ENCODE measurements at places on chromosomes 2 and 18.

GRCh38 chr2:132669908-132670495, at the start of gene LYPD1:
Gene LYPD1 (minus strand): TSS chr2:132670205. CDS start chr2:132669932, 273 bp downstream.
- DNase-seq, result no peak

- no peak for DNase-seq
Observed at GRCh38 chr2:215479121-215479520, 43.3 kb upstream of the FN1 start.

GRCh38 chr2:212423089-212423488, 115.5 kb downstream of the ERBB4 start:
- no peak for DNase-seq

DNA sequence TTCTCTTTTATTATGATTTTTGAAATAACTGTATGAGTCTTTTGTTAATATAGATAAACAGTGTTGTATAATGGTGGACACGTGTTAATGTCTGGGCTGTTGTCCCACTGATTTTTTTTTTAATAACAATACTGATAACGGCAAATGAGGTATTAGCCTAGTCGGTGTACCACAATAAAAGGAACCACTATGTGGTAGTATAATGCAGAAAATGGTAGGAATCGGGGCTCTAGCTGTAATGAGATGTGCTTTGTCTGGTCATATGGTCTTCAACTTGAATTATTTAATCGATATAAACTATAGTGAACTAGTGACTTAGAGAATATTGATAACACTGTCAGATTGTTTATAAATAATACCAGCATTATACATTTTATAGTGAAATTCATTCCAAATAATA, 517.9 kb upstream of the SPHKAP start:
- DNase-seq, result no peak

DNA sequence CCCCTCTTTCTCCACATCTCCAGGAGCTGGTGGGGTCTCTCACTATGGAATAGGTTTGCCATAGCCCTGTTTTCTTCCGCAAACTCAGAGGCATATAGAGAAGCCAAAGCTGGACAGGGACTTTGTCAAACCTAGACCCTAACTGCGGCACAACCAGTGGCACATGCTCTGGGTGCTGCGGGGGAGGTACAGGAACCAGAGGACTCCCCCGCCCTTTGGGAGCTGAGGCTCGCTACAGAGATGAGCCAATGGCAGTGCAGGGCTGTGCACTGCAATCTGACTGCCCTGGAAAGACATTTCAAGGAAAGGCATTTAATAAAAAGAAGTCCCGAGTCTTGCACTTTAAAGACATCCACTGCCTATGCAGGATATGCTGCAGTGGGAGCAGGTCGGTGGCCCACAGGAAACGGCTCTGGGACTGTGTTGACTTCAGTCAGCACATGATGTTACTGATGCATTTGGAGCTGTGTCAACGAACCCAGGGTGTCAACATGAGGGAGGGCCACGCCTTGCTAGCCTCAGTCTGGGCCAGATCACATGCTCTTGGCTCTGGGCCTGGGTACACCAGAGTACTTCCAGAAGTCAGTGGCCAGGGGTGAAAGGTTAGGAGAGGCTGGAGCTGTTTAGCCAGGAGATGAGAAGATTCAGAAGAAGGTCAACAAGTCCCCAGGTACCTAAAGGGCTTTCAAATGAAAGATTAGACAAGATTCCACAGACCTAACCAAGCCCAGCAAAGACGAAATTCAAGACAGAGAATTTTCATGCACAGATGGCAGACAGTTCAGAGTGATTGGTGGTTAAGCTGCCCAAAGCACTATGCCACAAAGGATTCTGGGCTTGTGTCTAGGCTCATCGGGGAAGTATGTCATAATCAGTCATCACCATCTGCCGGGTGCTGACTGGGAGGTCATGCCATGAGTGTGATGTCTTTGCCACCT, 8.2 kb downstream of the SLC35F6 start:
- DNase-seq, result no peak

DNA sequence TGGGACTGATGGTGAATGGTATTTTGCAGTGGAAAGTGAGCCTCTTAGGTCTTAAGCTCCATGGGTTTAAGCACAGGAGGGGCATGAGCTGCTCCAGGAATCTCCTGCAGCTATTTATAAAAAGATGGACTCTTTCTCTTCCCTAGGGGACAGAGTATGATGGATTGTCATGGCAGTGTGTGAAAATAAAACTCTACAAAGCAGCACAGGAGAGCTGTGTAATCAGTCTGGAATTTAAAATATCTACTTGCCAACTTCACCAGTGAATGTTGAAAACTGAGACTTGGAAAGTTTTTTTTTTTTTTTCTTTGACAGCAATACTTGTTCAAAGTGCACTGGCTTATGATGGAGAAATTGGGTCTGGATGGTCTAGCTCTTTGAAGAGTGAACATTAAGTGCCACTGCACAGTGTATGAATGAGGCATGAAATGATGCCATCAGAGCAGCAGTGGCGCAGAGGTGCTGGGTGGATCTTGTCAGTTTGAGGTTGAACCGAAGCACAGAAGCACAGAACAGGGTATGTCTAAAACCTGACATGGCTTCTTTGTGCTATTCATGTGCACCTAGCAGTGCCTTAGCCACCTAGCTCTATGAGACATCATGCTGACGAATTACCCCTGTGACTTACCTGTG, 245.4 kb downstream of the PTPRM start:
- DNase-seq, result no peak

GRCh38 chr18:3815991-3816390, 366.0 kb downstream of the TGIF1 start:
- DNase-seq, result no peak

GRCh38 chr18:59881728-59882656, 17.8 kb upstream of the PMAIP1 start:
- DNase-seq, result no peak

GRCh38 chr2:9586465-9586864, 30.8 kb upstream of the ADAM17 start:
- DNase-seq, result no peak

GRCh38 chr2:241088376-241088775, 13.7 kb downstream of the MTERF4 start:
- DNase-seq, result no peak

- no peak for DNase-seq
Observed at GRCh38 chr2:167653131-167653530, 594.3 kb downstream of the STK39 start.

- no peak for DNase-seq
Observed at GRCh38 chr2:10935953-10936942, 24.5 kb downstream of the KCNF1 start.

GRCh38 chr18:8657050-8657820, 48.0 kb downstream of the RAB12 start:
- DNase-seq, result no peak

- no peak for DNase-seq
Observed at GRCh38 chr2:74558284-74559230, 4.0 kb downstream of the DOK1 start.

DNA sequence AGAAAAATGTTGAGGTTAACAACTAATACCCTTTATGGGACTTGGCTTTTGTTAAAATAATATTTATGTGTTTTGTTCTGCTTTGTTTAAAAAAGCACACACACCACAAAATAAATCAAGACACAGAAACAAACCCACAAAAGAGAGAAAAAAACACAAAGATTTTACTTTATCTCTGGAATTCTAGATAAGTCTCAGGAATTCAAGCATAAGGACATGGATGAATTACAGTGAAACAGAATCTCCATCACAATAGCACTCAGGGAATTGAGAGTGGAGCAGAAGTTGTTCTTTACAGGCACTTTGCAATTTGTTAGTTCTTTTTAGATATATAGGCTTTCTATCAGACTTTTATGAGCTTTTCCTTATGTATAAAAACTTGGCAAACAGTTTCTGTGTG, 360.9 kb upstream of the ZC3H15 start:
- DNase-seq, result no peak

- no peak for DNase-seq
Observed at GRCh38 chr2:173989884-173990215, 24.7 kb upstream of the SP3 start.

DNA sequence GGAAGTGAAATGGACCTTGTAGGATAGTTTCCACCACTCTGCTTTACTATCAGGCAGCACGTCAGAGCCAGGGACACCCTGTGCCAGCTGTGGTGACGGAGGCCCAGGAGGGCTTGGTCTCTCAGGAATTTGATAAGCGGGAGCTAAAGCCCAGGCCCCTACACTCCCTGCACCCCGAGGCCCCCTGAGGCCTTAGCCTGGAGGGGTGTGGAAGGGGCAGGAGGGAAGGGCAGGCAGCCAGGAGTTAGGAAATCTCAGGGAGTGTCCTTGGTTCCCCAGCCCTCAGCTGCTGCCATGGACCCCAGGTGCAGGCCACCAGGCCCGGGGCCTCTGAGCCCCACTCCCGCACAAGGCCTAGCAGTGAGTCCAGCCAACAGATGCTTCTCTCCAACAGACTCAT, 38.2 kb downstream of the PDIA6 start:
- no peak for DNase-seq

- DNase-seq, result no peak
Observed at GRCh38 chr2:18502142-18502541, 58.3 kb downstream of the RDH14 start.

DNA sequence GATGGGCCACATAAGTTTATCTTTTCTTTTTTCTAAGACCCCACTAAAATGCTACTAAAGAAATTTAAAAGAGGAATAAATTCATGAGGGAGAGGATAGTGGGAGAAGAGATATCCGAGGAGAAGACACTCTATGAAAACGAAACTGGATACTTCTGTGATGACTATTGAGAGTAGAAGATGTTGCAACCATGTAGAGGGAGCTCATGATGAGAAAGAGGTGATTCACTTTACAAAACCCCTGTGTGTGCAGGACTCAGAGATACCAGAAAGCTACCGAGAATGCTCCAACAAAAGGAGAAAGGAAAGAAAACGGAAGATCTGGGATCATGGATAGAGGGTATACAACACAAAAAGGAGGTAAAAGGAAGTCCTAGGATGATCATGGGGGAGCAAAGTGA, 34.9 kb downstream of the SLC38A11 start:
- no peak for DNase-seq

DNA sequence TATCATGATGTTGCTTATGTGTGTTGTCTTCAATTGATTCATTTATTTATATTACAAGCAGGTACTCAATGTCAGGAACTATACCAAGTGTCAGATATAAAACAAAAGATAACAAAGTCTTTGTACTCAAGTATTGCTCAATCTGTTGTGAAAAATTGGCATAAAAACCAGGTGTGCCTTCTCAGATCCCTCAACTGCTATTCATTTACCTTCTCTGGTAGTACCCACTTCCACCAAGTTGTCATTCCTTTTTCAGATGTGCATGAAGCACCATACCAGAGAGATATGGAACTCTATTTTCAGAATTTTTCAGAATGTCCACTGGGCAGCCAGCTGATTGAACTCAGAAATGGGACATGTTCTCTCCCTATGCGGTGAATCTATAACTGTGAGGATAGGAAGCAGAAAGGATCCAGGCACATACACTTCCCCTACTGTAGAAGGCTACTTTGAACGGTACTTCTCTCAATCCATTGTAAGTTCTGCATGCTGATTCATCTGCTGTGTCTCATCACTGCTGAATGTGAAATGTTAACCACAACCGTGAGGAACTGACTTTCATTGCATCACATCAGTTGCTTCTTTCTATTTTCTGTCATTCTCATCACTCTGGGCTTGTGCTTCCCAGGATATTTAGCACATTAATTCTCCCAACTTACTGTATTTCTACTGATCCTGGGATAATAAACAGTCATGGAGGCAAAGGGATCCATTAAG, 1621.3 kb downstream of the SUCLG1 start:
- DNase-seq, result no peak

GRCh38 chr2:221596192-221596591, 24.1 kb upstream of the EPHA4 start:
- DNase-seq, result no peak

DNA sequence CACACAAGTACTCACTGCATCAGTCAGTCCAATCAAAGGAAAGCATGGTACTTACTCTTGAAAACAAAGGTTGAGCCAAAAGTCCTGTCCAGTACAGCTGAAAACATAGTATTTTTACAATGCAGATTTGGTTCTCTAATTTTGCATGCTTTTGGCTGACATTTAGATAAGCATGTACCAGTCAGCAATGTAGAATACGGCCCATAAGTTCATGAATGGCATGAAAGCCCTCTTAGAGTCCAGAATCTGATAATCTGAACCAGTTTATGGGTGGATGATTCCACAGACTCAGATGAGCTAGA, 90.2 kb downstream of the CCBE1 start:
- no peak for DNase-seq

DNA sequence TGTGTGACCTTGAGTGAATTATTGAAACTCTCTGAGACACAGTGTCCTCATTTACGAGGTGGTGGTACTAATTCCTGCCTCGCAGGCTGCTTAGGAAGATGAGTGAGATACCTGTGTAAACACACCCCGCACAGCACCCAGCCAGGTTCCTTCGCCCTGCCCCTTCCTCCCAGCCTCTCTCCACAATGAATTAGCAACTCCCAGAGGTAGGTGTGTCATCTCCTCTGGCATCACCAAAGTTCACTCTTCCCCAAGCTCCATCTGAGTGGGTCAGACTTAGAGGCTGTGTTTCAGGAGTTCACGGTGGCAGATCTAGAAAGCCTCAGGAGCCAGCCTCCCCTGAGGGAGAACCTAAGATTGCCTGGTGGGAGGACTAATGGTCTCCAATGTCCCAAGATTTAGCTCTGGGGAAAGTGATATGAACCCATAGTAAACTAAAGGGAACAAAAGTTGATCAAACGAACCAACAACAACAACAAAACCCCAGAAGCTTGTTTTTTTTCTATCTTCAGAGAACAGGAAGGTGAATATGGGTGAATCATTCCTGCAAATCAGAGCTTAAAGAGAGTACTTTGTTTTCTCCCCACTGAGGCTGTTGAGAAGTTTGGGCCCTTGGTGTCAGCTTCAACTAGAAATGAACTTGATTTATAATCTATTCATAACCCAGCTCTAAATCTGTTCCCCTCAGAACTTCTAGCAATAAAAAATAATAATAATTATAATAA, 44.4 kb upstream of the NRP2 start:
- DNase-seq, result no peak

- no peak for DNase-seq
Observed at GRCh38 chr18:55314615-55315237, 273.3 kb downstream of the TCF4 start.

DNA sequence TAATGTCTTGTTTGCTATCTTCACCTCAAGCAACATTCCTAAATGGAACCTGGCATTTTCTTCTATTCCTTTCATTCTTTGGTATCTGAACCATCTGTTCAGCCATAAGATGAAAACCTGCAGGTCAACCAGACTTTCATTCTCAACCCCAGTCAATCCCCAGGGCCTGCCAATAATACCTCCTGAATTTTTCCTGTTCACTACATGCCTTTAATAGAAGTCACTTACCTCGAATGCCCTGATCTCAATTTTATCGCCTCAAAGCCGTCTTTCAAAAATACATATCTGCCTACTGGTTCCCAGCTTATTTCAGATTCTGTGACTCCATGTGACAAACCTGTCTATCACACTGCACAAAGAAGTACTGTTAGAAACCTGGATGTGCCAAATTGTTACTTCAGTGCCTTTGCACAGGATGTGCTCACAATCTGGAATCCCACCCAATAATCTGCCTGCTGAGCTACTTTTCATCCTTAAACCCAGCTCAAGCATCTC, 22.6 kb downstream of the ST3GAL5 start:
- DNase-seq, result no peak

GRCh38 chr2:138691667-138692066, 88.5 kb downstream of the NXPH2 start:
- no peak for DNase-seq
